Stimulated activated CD8-positive, alpha-beta memory T cell treated with anti-CD3 and anti-CD28 coated beads, Interleukin-12 subunit alpha, Interleukin-12 subunit beta, amount 100 ng/mL, for 1 hour (primary cell): ENCODE measurements at places on chromosomes 5 and 9.

DNA sequence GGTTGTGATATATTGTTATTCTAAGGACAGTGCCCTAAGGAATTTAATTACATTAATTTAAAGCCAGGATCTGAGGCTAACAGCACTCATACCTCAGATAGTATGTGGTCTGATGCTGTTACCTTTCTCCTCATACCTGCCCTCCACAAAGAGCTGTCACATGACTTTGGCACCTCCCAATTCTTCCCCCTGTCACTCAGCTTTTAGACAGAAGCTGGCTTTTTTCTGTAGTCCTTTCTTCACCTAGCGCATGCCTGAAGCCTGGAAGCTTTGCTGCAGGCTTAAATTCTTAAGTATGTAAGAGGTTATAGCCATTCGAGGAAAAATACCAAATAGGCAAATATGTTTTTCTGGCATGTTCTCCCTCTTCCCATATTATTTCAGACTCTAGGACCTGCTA is 61.0 kb upstream of the ADAMTS19 start:
- DNase-seq = no peak

DNA sequence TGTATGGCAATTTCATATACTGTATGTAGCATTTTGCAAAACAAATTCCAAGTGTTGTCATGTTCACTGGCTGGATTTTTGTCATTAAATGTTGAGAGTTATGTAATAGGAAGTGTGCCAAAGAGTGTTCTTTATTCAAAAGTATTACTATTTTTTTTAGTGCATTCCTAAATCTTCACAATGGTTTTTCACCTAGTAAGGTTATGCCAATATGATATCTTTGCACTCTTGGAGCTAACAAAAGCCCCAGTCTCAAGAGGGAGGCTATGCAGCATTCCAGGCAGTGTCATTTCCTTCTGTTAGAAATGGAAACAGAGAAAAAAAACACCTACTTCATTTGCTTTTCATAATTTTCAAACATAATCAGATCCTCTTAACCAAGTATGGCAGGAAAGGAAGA is 5.1 kb upstream of the SSBP2 start:
- no peak for DNase-seq

DNA sequence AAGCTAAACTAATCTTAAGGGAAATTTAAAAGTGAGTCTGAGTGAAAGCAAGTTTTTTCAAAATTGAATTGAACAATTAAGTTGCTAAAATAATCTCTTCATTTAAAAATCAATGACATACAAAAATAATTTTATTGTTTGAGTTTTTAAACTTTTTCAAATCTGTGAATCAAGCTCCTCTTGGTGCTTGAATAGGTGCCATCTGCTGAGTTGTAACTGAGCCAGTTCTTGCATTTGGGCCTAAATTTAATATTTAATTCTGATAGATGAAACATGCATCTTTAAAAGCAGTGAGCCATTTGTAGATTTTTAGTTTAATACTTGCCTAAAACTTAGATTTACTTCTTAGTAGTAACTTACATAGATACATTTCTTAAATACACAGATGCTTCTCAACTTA is 31.8 kb downstream of the SPATA31D1 start:
- DNase-seq = no peak

DNA sequence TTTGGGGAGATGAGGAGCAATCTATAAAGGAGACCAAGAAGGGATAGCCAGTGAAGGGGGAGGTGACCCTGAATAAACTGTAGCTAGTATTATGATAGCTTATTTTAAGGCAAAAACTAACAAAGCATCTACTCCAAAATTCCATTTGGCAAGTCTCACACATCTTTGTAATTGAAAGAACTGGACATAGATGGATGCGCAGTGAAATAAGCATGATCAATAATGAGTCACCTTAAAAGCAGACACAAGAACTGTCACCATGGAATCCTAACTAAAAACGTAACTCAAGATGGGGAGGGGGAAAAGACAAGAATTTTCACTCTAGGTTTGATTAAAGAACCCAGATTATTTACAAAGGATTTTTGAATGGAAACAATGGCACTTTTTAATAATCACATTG is 164.5 kb downstream of the MED27 start:
- no peak for DNase-seq

GRCh38 chr9:16771356-16771755 is 99.1 kb downstream of the BNC2 start:
- no peak for DNase-seq

DNA sequence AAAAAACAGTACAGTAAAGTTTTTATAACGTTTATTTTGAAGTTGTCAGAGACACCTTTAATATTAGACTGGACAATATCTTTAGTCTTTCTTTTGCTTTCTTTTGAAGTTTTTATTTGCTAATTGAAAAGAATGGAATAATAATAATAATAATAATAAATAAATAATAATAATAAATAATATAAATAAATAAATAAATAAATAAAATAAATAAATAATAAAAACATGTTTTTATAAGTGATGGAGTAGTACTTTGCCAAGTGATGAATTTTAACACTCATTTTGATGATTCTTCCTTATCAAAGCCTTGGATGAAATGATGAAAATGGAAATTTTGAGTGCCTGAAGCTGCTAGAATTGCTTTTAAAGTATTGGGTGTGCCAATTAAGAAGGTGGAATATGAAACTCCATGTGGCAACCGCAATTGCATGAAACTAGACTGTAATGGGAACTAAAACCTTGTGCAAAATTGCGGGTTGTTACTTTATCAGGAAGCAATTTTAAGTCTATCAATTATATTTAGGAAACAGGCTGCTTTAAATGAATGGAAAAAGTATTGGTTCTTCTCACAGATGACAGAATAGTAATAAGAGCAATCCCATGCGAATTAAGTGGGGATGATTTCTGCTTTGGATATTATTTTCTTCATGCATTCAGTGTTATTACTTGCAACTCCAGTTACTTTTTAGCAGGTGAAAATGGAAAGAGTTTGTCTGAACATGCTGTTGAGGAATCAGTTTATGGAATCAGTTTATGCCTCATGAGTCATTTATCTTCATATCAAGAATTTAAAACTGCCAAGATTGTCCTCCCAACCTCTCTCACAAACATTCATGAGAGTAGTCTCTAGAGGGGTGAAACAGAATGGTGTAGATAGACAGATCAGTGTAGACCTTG is 4.6 kb downstream of the ANXA1 start:
- no peak for DNase-seq

GRCh38 chr5:77218263-77218662 is 7.8 kb downstream of the PDE8B start:
- no peak for DNase-seq

- no peak for DNase-seq
Observed at GRCh38 chr5:56148453-56148971, 84.6 kb downstream of the ANKRD55 start.

- DNase-seq = no peak
Observed at GRCh38 chr5:142474431-142475094, 149.7 kb upstream of the SPRY4 start.
